CD4-positive, alpha-beta memory T cell (primary cell): ENCODE measurements at places on chromosomes 2 and 18.
A peak's percentile ranks its signal among the peaks of the same experiment; 100 is the strongest.

GRCh38 chr18:22668496-22668895, 250.8 kb upstream of the CTAGE1 start:
- no peak for DNase-seq

- DNase-seq, result no peak
These were observed 128.7 kb downstream of the VAPA start for GRCh38 chr18:10042492-10042891.

DNA sequence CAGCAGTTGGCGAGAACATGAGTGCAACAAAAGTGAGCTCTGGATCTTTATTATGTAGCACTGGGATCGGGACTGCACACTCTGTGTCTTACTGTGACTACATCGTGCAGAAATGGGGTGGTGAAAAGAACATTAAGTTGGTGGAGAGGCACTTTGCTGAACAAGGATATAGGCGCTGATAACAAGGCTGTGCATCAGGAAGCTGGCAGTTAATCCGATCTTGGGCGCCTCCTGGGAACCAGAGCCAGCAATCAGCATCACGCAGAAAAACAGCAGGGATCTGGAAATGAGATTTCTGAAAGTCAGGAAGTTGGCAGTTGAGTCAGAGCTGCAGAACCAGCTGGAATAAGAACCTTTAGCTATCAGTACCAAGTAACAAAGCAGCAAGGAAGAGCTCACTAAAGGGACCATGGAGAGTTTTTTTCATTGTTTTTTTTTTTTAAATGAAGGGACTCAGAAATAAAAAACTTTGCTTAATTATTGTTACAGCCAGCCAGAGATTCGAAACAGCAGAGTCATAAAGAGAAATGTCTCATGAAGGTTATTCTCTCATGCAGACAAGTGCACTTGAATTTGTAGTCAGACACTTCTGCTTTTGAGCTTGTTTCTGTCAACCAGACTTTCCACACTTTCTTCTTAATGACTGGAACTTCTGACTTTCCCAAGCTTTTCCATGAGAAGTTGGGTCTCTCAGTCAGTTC, 22.8 kb upstream of the MYO3B start:
- no peak for DNase-seq

- no peak for DNase-seq
These were observed 138.0 kb upstream of the ASB18 start for GRCh38 chr2:236402033-236402790.

DNA sequence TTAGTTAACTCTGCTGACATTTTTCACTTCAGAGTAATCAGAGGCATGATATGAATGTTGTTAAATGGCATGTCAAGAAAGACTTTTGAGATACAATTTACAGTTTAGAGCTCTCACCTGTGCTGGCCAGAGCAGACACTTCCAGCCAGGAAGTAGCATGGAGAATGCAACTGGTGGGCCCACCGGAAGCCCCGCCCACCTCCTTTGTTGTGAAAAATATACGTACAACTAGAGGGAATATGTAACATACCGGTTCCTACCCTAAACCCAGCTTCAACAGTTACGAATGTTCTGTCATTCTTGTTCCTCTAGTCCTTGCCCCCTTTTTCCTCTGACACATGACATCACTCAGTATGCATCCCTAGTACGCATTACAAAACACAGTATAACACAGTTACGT, 70.2 kb upstream of the ITM2C start:
- peak; percentile 12 for DNase-seq

- DNase-seq, result no peak
These were observed 153.7 kb downstream of the GALNT3 start for GRCh38 chr2:165640247-165640929.

DNA sequence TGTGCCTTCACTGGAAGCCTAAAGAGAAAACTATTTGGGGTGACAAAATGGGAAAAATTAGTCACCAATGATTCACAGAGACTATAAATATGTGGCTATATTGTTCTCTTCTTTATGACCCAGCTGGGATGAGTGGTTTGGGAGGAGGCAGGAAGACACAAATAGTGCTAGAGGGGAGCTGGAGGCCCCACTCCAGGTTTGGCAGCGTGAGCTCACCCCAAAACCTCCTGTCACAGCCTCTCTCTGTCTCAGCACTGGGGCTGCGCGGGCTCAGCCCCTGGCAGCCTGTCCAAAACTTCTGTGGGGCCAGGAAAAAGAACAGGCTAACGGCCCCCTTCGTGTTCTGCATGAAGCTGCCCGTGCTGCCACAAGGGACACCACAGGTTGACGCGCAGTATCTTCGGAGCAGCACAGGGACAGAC, 73.2 kb upstream of the LCLAT1 start:
- DNase-seq, result no peak

GRCh38 chr2:218043701-218044109, 25.3 kb upstream of the RUFY4 start:
- DNase-seq, result no peak

- DNase-seq, result no peak
These were observed 58.4 kb downstream of the SH3BP4 start for GRCh38 chr2:235010117-235010714.

DNA sequence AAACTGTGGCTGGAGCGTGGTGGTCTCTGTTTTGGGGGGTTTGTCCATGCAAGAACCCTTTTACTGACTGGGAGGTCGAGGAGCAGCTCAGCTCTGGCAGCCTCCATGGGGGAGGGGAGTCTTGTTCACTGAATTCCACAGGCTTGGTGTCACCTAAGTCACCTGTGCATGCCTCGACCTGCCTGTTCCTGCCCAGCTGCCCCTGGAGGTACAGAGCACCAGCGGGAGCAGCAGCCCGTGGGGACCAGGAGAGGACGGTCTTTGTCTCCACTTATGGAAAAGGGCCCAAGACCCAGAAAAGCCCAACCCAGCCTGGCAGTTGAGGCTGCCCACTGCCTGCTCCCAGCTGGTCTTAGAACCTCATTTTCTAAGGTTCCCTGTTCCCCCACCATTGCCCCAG, 168.7 kb upstream of the AGAP1 start:
- DNase-seq, result no peak

DNA sequence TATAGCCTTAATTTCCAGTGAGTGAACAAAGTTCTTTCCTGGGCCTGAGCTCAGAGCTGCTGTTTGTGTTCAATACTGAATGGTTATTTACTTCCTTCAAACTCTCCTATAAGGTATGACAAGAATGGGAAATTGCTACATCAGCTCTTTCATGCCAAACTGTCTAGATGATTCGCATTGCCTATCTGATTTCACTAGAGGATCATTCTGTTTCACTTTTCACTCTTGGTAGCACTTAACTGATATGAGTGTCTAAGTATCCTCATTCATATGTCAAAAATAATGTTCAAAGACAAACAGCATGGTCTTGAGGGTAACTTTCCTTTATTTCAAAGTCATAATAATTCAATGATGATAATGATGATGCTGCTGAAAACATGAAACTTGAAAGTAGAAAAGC, 32.9 kb upstream of the SCG2 start:
- DNase-seq, result no peak

DNA sequence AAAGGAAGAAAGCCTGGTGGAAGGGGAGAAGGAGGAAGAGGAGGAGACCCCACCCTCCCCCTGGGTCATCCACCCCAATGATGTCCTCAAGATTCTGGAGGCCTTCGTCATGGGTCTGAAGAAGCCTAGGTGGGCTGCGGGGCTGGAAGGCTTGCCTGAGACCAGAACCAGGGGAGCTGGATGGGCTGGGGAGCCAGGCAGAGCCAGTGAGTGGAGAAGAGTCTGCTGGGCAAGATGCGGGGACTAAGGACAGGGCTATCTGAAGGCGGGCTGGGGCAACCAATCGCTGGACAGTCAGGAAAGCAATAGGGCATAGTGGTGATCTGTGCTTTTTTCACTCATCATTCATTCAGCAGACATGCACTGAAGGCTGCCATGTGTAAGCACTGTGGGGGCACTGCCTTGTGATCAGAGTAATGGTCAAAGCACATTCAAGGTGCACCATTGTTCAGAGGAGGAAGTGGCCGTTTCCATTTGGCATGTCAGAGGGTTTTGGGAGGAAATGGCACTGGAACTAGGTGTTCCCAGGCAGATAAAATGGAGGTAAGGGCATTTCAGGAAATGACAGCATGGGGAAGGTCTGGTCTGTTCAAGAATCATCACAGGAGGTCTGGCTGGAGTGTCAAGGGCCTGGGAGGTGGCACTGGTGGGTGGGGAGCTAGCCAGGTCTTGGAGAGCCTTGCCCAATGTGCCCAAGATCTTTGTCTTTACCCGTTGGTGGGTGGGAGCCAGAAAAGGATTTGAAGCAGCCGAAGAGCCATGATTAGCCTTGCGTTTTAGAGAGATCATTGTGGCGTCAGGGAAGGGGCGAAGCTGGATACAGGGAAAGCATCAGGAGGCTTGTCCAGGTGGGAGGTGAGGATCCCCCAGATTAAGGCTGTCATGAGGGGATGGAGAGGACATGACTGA, 24.2 kb downstream of the OTOF start:
- DNase-seq, result no peak

GRCh38 chr2:43027097-43027873, 199.1 kb downstream of the ZFP36L2 start:
- no peak for DNase-seq

- peak; percentile 85 for DNase-seq
These were observed 10.3 kb downstream of the PTPRN start for GRCh38 chr2:219298759-219299371.

DNA sequence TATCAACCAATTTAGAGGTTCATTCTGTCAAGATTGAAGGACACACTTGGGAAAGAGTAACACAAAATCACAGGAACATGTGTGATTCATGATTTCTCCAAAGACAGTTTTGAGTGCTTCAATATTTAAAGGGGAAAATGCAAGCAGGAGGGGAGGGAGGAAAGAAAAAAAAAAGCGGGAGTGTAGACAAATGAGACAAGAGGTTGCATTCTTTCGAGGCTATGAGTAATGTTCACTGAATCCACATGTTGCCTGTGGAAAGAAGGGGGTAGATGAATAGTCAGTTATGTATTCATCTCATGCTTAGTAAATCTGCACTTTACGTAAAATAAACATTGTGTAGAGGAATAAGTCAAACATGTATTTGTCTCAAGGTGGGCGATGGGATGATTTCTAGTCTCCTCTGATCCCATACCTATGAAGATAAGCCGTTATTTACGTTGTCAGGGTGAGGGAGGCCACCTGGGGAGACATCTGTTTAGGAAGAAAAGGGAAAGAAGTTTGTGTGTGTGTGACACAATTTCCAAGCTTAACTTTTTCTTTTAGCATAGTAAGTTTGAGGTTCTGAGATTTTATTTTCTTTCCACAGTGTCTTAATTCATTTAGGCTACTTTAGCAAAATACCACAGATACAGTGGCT, 211.0 kb upstream of the ZC3H15 start:
- DNase-seq, result no peak

GRCh38 chr2:228140934-228141528, 40.5 kb downstream of the SPHKAP start:
- no peak for DNase-seq

- DNase-seq, result no peak
These were observed 113.2 kb downstream of the DHRS9 start for GRCh38 chr2:169182573-169182972.

GRCh38 chr2:184363213-184363612, 235.1 kb upstream of the ZNF804A start:
- no peak for DNase-seq

DNA sequence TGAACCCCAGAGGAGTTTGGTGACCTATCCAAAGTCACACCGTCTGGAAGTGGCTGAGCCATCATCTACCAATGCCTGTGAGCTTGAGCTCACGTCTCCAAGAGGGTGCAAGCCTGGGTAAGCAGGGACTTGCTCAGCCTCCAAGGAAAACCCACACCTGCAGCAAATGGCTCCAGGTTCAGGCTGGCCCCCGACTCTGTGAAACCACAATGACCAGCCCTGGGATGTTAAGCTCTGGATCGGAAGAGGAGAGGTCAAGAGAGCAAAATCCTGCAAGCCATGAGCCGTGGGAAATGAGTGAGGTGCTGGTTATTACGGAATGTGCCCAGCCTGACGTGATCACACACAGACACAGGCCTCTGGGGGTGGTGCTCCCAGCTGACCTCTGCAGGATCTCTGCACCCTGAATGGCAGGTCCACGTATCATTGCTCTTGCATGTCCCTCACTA, 94.1 kb upstream of the OTOS start:
- DNase-seq, result no peak

DNA sequence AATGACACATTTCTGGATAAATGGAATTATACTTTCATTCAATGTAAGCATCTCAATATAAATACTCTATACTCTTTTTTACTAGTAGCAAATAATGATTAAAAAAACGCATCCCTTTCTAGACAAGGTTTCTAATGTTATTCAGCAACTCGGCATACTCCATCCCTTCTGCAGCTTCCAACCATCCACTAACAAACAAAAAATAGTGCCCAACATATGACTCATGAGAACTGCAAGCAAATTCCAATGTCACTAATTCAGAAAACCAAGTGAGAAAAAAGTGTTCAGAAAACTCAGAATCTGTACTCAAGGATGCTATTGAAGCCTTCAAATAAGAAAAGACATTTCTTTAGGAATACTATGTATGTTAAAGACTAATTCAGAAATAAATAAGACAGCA, 140.0 kb downstream of the BAZ2B start:
- no peak for DNase-seq

DNA sequence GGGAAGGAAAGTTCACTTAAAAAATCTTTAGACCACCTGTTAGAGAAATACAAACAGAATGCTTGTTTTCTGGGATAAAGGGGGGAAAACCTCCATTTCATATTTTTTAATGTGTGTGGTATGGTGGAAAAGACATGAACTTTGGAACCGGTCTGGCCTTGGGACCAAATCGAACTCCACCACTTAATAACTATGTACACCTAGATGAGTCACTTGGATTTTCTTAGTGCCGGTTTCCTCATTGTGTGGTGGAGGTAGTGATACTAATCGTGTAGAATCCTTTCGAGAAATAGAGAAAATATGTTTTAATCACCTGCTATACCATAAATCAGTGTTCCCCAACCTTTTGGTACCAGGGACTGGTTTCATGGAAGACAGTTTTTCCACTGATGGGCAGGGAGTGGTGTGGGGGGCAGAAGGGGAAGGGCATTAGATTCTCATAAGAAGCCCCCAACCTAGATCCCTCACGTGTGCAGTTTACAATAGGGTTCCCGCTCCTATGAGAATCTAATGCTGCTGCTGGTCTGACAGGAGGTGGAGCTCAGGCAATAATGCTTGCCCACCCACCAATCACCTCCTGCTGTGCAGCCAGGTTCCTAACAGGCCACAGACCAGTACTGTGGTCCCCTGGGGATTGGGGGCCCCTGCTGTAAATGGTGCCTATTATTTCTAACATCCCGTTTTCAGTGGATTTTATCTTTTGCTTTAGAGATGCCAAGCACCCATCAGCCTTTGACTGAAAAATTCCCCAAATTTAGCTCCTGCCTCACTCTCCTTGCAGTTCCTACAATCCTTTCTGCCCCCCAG, 308.8 kb downstream of the PRKCE start:
- no peak for DNase-seq

GRCh38 chr18:74082742-74083556, 64.7 kb downstream of the FBXO15 start:
- DNase-seq, result peak; percentile 6
